ENCODE measurements at places on chromosomes 7 and 10.

- no peak for DNase-seq
Observed at GRCh38 chr10:104117839-104118323, 4.1 kb upstream of the SFR1 start.

- DNase-seq = no peak
Observed at GRCh38 chr7:47314728-47315607, 266.9 kb downstream of the TNS3 start.

GRCh38 chr7:70614237-70615045, 517.5 kb upstream of the GALNT17 start:
- DNase-seq = no peak

DNA sequence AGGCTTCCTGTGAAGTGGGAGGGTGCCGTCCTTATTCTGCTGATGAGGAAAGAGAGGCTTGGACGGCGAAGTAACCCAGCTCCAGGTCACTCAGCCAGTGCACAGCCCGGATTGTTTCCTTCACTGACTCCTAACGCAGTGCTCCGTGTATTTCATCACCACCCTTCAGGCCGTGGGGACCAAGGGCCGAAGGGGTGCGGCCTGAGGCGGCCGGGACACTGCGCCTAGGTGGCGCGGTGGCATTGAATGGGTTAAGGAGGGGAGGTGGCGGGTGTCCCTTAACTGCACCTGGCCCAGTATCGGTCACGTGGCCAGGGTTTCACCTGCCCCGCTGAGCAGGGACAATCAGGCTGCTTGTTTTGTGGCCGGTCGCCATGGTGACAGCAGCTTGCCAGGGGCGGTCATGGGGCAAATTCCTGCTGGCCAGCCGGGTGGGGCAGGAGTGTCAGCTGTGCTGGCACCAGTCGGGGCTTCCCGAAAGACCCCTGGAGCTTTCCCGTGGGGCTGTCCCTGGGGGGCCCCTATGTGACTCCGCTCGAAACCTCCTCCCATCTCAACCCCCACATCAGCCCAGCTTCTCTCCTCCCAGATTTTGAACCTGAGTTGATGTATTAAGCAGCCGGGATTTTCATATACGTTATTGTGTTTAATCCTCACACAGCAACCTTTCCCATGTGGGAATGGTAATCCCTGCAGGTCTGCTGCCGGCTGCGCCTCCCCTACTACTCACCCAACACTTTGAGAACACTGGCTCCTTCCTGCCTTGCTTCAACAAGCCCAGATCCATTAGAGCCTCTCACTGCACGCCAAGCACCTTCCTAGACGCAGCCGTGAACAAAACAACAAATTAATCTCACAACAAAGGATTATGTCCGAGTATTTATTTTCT, 4.4 kb upstream of the ABHD11 start:
- no peak for DNase-seq

DNA sequence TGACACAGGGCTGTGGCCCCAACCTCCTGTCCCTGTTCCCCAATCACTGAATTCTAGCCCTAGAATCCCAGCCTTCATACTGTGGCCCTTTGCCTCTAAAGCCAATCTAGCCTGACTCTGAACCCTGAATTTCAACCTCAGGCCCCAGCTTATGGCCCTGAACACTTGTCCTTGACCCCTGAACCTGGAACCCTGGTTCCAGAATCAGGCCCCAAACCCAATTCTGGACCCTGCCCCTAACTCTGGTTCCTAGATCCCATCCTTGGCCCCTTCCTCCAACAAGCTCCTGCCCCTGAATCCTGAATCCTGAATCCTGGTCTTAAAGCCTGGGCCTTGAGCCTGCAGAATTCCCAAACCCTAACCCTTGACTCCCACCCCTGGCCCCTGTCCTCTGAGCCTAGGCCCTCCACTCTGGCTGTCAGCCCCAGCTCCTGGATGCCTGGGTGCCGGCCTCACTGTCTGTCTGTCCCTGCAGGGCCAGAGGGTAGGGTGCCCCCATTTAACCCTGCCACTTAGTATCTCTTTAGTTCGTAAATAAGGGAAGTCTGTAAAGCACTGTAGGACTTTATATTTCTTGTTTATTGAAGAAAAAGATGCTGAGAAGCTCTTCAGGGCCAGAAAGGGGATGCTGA, 1.3 kb downstream of the INPP5A start:
- DNase-seq = peak; percentile 24

- no peak for DNase-seq
Observed at GRCh38 chr10:72622271-72622670, 3.6 kb downstream of the MICU1 start.
